Naive thymus-derived CD4-positive, alpha-beta T cell (primary cell): ENCODE measurements at places on chromosomes 3 and 15. TPM values are rescaled to one million over a fixed set of nuclear protein-coding genes. Genes with fewer than 3 reads are reported as not detected.

- no peak for DNase-seq
Observed at GRCh38 chr15:88631464-88632028, 7.3 kb upstream of the ISG20 start.

GRCh38 chr3:123716411-123716810 lies 131.6 kb upstream of the HACD2 start:
- no peak for DNase-seq

DNA sequence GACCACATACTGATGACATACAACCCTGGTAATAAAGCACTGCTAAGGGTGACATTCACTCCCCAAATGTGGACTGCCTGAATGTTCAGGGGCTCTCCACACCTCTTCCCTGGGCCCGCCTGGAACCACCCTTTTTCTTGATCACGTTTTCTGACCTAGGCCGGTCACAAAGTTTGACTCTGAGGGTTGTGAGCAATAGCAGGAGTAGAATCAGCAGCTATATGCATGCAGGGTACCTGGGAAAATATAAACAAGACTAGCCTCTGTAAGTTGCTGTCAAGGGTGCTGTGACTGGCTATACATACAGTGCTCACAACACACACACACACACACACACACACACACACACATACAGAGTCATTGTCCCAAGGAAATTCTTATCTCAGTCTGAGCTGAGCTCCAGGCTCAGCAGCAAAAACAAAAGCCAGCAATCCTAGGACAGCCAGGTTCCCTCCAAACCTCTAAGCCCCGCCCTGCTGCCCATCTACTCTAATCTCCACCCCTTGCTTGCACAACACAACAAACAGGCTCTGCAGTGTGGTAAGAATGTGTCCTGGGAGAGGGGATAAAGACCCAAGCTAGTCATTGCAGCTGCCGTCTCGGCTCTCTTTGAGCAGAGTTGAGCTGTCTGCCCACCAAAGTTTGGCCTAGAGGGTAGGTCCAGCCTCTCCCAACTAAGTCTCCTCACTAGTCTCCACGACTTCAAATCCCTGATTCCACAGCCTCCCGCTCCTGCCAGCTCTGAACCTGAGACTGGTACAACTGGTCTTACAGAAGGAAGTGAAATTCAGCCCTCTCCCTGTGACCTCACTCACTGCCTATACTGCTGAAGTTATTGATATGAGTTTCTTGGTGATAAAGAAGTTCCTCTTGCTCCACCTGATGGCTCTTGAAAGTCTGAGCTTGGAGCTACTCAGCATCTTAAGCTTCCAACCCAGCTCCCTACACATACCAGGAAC lies 2.2 kb downstream of the BMF start:
- no peak for DNase-seq

DNA sequence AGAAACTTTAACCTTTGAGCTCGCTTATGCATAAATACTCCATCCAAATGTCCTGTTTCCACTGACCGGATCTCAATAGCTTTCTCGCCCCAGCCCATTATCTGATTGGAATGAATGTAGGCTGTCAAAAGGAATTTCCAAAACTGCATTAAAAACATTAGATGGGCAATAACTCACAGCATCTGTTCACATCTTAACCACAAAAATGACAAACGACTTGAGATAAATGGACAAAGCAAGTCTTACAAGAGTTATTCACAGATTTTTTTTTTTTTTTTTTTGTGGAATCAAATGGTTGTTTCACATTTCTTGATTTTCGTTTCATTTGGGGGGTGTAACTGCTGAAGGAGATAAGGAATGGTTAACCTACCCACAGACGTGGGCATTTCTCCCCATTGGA lies 39.7 kb upstream of the SLC2A2 start:
- DNase-seq, result no peak

GRCh38 chr15:81749716-81750375 lies 296.0 kb downstream of the MEX3B start:
- DNase-seq, result no peak

- no peak for DNase-seq
Observed at GRCh38 chr3:126550488-126551051, 8.2 kb downstream of the C3orf22 start.

- no peak for DNase-seq
Observed at GRCh38 chr3:158768361-158768787, 33.5 kb upstream of the MFSD1 start.

GRCh38 chr3:46574243-46574646 lies 8.1 kb upstream of the LRRC2 start:
- no peak for DNase-seq

GRCh38 chr15:82847703-82848102 lies 38.3 kb downstream of the WHAMM start:
- no peak for DNase-seq

DNA sequence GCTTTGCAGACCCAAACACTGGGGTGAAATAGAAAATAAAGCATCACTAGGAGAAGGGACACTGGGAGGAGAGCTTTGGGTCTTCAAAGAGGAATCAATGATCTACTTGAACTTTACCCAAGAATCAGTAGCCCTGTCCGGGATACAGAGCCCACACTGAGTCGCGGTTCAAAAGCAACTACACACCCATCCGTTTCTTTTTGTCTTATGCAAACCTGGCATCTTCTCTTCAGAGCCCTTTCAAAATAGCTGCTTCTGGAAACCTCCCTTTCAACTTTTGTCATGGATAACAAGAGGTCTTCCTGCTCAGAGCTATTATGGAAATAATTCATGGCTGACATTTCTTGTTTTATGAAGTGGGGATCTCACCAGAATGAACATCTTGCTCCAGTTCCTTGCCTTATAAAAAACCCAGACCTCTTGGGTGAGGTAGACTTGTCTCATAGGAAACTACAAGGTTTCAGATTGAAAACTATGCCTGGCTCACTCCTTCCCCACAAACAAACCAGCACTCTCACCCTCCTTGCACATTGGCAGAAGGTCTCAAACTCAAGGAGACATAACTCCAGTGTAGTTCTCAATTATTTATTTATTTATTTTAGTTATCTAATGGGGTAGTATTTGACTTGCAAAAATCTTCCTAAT lies 115.1 kb upstream of the ARHGEF3 start:
- no peak for DNase-seq

DNA sequence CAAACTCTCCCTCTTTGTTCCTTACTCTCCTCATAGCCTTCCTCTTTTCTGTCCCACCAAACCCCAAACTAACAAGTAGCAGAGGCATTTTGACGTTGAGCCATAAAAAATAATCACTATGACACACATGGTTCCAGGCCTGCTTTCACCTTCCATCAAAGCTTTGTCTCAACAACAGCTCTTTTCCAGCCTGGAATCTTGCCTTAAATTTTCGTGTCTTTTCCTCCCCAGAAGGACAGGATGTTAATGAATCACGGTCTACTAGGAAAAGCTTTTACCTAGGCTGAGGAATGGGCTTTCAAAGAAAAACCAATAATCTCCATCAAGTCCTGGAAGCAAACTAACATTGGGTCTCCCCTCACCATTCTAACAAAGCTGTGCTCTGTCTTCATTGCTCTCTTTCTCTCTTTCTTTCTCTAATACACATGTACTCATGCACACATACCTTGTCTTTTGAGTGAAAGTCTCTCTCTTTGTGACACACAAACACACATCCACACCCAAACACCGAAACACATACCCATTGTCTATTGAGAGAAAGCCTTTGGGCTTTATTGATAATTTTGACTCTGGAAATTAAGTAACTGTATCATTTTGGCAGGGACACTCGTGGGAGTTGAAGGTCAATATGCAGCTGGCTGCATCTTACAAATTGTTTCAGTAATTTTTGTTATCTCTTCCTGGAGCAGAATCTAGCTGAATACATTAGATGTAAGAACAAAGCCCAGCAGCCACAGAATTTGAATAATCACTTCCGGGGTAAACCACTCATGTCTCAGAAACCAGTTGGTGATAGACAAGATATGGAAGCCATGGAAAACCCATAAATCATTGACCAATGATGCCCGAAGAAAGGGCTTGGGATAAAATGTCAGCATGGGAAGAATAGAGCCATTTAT lies 107.4 kb upstream of the SLC4A7 start:
- peak; percentile 8 for DNase-seq

GRCh38 chr15:94383041-94383440 lies 151.7 kb downstream of the MCTP2 start:
- no peak for DNase-seq

GRCh38 chr3:170802164-170803151 lies 67.5 kb downstream of the RPL22L1 start:
- DNase-seq, result no peak

DNA sequence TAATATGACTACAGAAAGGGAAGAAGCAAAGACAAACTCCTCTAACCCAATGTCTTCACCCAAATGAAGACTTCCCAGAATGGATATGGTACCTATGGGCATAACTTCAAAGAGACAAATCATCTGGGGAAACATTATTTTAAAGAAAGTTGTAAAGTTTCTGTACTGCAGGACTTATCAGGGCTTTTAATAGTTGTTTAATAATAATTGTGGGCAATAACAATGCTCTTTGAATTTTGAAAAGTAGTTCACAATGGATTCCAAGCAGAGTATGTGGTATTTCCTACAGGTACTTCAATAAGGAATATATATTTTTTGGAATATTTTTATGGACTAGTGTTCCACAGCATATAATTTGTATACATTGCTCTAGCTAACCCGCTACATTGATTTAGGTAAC lies 503.1 kb downstream of the MCTP2 start:
- DNase-seq, result no peak

GRCh38 chr3:64806668-64807605 lies 119.1 kb upstream of the ADAMTS9 start:
- no peak for DNase-seq

- no peak for DNase-seq
Observed at GRCh38 chr15:68414591-68414990, 17.4 kb downstream of the ITGA11 start.

DNA sequence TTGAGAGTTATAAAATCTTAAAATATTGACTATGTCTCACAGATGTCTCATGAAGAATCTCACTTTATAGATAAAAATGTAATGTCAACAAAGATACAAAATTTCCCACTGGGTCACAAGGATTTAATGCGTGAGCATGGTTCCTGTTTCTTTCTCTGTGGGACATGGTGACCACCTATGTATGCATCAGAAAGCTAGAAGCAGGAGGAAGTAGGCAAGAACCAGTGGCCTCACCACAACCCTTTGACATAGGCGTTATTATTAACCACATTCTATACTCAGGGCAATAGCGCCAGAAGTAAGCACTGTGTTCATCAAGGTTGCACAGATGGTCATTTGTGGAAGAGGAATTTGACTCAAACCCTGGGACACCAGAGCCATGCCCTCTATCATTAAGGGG lies 11.7 kb upstream of the ADAMTS17 start:
- DNase-seq, result no peak

- DNase-seq, result no peak
Observed at GRCh38 chr15:67446449-67446848, 74.5 kb upstream of the C15orf61 start.

DNA sequence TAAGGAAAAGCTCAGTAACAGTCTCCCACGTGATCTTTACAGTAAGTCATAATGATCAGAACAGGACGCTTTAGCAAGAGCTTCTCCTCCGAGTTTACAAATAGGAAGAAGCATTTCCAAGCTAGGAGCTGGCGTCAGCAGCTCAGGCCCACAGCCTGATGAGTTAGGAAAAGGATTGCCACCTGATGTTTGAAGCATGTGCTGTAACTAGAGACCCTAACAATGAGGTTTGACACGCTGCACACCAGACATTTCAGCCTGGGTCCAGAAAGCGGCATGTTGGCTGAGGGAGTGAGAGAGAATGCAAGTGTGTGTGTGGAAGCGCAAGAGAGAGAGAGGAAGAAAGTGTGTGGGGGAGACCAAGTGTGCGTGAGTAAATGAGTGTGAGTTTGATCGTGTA lies 47.3 kb downstream of the TLE3 start:
- DNase-seq, result no peak

- DNase-seq, result no peak
Observed at GRCh38 chr3:118472586-118472985, 562.1 kb downstream of the IGSF11 start.

DPPA4 gene
- not detected in 2 replicates for total RNA-seq

LRRK1 gene
- 0.60 TPM for total RNA-seq

CCDC39 gene
- total RNA-seq, result not detected

SST gene
- total RNA-seq, result not detected

HES1 gene
- 3.9 and 4.4 TPM in 2 replicates for total RNA-seq

ATP13A3 gene
- total RNA-seq, result 74.6 and 78.5 TPM in 2 replicates

BNC1 gene
- not detected for total RNA-seq

A4GNT gene
- not detected for total RNA-seq

CASR gene
- total RNA-seq, result not detected
